CD4-positive, alpha-beta T cell treated with Interleukin-4 for 4 hours (primary cell): ENCODE measurements at places on chromosomes 3 and 15.

- no peak for DNase-seq
These were observed 109.7 kb upstream of the FAM3D start for GRCh38 chr3:58776231-58776630.

DNA sequence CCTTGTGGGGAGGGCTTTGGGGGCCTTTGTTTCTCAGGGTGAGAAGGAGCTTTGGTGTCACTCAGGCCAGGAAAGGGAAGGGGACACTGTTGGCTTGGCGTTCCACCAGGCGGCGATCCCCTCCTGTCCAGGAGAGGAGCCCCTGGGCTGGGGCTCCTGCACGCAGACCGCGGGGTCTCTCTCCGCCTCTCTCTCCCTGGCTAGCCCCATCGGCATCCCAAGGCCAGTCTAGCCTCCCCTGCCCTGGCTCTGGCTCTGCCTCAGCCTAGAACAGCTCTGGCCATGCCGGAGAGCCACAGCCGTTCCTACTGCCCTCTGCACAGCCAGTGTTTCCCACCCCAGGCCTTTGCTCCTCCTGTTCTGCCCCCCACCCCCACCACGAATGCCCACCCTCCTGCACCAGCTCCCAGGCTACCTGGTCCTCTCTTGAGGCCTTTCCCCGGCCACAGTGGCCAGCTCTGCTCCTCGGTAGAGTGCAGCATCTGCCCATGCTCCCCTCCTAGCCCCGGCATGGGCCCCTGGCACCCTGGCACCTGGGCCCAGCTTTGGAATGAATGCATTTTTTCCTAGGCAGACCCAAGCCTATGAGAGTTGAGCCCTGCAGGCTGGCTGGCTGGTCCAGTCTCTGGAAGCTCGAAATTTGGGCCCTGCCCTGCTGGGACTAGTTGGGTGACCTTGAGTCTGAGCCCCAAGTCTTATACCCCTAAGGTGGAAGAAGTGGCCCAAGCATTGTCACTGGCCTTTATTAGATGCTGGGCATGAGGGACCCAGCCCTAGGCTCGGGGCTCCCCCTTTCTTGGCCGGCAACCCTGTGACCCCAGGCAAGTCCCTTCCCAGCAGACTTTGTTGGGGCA, 2.4 kb downstream of the PLXNA1 start:
- no peak for DNase-seq

- no peak for DNase-seq
These were observed 54.2 kb upstream of the RPL32 start for GRCh38 chr3:12895391-12896062.

DNA sequence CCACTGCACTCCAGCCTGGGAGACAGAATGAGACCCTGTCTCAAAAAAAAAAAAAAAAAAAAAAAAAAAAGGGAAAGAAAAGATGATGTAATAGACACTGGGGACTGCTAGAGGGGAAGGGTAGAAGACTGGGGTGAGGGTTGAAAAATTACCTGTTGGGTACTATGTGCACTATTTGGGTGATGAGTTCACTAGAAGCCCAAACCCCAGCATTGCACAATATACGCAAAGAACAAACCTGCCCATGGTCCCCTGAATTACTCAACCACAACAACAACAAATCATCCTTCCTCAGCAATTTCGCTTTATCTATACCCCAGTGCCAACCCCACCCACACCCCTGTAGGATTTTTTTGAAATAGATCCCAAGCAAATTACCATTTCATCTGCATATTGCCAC, 13.5 kb downstream of the NIPA1 start:
- DNase-seq = no peak

DNA sequence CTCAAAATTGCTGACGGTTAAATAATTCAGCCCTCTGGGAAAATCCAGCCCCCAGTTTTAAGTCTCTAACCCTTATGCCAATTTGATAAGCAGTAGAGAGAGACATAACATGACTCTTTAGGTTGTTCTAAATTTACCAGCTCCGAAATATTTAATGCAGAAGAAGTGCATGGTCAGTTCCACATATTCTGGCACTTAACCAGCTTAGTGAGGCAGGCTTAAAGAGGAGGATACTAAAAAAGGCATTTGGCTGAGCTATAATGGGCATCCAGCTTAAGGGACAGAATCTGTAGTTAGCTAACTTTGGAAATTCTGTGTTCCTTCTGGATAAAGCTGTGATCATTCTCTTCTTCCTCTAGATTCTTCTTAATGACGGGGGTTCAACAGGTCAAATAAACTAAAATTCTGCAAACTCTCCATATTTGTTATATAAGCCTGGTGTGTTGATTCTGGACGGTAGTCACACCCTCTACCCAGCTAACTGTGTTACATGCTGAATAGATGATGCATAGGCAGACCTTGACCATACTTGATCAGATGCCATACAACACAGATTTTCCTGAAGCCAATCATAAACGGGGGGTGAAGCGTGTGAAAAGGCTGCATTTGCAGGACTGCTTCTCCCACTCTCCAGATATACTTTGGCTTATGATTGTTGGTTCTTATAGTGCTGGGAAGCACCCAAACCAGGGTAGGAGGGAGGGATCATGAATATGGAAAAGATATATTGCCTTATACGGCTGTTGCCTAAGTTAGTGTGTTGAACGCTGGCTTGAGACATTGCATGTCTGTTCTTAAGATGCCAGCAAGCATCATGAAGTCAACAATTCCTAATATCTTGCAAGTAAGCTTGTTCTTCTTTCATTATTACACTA, 118.4 kb downstream of the FGF12 start:
- no peak for DNase-seq

DNA sequence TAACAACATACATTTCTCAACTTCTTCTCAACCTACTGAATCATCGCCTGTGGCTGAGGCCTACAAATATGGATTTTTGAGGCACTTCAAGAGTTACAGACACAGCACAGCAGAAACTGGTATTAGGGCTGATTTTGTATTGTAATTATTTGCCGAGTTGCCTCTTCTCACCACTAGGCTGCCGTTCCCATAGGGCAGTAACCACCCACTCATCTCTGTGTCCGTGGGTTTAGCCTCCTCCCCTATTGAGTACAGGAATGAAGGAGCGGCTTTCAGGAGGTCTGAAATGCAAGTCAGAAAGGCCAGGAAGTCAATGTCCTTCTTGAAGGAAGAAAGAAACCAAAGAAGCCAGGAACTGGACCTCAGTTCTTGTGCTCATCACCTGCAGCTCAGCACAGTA, 220.8 kb downstream of the MTHFS start:
- no peak for DNase-seq

GRCh38 chr3:12197475-12197874, 38.8 kb upstream of the TIMP4 start:
- no peak for DNase-seq

GRCh38 chr15:101314336-101315125, 19.5 kb upstream of the SNRPA1 start:
- DNase-seq = no peak
